Mucosa of descending colon (tissue), 3 donors: ENCODE measurements at places on chromosomes 7 and 10. TPM values are rescaled to one million over a fixed set of nuclear protein-coding genes. Genes with fewer than 3 reads are reported as not detected.

SLC26A4 gene
- total RNA-seq = 1.4 TPM

VDAC2 gene
- 265 TPM for total RNA-seq

CDNF gene
- 2.2 TPM for total RNA-seq

SLC39A12 gene
- not detected for total RNA-seq

PRKAR2B gene
- total RNA-seq = 20.8 TPM

PLEKHS1 gene
- 5.3 TPM for total RNA-seq

DYNC1I1 gene
- total RNA-seq = 1.5 TPM

GIMAP4 gene
- 18.1 TPM for total RNA-seq

RFC2 gene
- total RNA-seq = 14.8 TPM

GIMAP6 gene
- 13.2 TPM for total RNA-seq

TCF7L2 gene
- 102 TPM for total RNA-seq

AKR1C2 gene
- 20.0 TPM for total RNA-seq

RNF148 gene
- total RNA-seq = 1.6 TPM

H2BK1 gene
- total RNA-seq = not detected

SAP25 gene
- total RNA-seq = 3.5 TPM

CYP2W1 gene
- 2.3 TPM for total RNA-seq

VSIR gene
- total RNA-seq = 60.7 TPM

MLXIPL gene
- 15.1 TPM for total RNA-seq

PRPS1L1 gene
- total RNA-seq = not detected

SLC26A5 gene
- total RNA-seq = 0.14 TPM

TAF6 gene
- total RNA-seq = 62.5 TPM

C10orf105 gene
- total RNA-seq = not detected

HERPUD2 gene
- total RNA-seq = 34.7 TPM

FAM25A gene
- total RNA-seq = not detected

CREB5 gene
- total RNA-seq = 0.61 TPM

PPP1R17 gene
- total RNA-seq = not detected

STOX1 gene
- 6.9 TPM for total RNA-seq

GJD4 gene
- total RNA-seq = not detected

LRIT1 gene
- total RNA-seq = not detected

MOSPD3 gene
- total RNA-seq = 14.4 TPM

RASA4 gene
- total RNA-seq = 18.3 TPM

PAPOLB gene
- not detected for total RNA-seq

CDK1 gene
- 6.6 TPM for total RNA-seq
